ENCODE measurements at places on chromosomes 16 and 17.
A peak's percentile ranks its signal among the peaks of the same experiment; 100 is the strongest.

GRCh38 chr17:35713069-35713728 is 18.2 kb upstream of the RASL10B start:
- DNase-seq, result no peak

- no peak for DNase-seq
Measured at GRCh38 chr16:53061256-53061655, 6.5 kb downstream of the CHD9 start.

DNA sequence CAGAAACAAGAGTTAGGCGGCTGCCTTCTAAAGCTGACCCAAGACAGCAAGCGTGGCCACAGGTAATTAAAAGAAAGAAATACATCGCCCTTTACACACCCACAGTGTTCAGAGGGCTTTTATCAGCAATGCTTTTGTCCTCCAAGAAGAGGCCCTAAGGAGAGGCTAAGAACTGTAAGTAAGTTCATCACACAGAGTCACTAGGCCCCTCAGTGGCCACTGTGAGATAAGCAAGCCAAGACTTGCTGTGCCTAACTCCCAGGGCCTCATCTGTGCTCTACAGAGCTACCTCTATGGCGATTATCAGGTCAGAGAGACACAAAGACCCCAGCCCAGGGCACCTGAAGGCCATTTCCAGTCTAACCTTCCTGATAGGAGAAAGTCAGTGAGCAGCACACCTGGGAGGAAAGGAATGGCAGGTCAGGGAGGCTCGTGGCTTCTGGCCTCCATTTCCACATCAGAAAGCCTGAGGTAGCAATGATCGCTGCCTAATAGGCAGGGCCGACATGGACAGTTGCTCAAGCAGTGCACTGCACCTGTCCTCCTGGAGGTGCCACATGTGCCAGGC is 545.2 kb upstream of the CDH11 start:
- no peak for DNase-seq

GRCh38 chr16:12573300-12573699 is 230.4 kb downstream of the CPPED1 start:
- DNase-seq, result no peak

- DNase-seq, result no peak
Measured at GRCh38 chr17:81722184-81723120, 10.4 kb downstream of the SLC25A10 start.

DNA sequence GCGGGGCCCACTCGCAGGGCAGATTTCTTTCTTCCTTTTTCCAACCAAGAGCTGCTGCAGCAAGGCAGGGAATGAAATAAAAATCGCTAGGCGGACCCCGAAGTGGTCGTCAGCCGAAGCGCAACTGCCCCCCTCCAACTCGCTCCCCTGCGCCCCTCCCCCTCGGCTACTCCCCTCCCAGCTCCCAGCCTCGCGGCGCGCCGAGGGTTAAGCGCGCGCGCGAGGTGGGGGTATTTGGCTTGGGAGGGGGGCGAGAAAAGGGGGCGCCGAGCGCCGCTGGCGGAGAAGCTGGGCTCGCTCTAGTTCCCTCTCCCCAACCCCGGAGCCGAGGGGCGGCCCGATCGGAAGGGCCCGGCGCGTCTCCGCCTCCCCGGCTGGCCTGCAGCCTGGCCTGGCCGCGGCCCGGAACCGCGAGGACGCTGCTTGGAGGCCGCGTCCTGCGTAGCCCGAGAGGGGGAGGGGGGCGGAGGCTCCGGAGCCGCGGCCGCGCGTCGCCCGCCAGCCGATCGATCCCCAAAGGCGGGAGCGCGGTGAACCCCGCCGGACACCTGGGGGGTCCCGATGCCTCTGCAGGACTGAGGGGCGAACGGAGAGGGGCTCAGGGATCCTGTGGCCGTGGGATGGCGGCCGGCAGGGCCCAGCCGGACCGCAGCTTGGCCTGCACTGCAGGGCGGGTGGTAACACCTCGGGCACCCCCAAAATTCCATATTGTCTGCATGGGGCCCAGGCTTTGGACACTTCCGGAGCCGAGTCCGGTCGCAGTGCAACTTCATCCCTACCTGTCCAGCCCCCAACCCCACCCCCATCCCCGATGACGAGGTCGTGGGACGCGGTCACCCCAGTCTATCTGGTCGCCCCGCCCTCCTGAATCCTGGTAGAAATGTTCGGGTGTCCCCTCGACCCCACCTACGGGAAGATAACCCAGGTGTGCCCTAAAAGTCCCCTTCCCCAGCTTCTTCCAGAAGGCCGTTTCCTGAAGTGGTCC is 4.9 kb upstream of the CBX4 start:
- no peak for DNase-seq

GRCh38 chr17:46144246-46144645 is 49.0 kb downstream of the KANSL1 start:
- no peak for DNase-seq

DNA sequence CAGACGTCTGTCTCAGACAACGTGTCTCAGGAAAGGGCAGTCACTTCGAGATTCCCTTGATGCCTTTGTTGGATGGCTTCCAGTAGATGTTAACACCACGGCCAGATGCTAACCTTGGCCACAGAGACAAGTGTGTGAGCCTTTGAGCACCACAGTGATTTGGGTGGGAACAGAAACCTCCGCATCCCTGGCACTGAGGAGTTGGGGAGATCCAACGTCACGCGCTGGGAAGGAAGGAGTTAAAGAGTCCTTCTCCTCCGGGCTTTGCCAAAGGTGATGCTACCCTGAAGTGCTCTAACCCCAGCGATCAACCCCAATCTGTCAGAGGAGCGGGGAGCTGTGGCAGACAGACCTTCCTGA is 3.0 kb upstream of the ABR start:
- DNase-seq, result no peak

GRCh38 chr17:31908386-31908785 is 6.9 kb upstream of the UTP6 start:
- no peak for DNase-seq

DNA sequence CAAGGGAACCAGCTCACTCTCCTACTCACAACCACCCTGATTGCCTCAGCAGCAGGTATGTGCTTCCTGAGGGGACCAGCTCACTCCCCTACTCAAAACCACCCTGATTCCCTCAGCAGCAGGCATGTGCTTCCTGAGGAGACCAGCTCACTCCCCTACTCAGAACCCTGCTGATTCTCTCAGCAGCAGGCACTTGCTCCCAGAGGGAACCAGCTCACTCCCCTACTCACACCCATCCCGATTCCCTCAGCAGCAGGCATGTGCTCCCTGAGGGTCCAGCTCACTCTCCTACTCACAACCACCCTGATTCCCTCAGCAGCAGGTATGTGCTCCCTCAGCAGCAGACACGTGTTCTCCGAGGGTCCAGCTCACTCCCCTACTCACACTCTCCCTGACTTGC is 26.1 kb upstream of the COG7 start:
- DNase-seq, result no peak

DNA sequence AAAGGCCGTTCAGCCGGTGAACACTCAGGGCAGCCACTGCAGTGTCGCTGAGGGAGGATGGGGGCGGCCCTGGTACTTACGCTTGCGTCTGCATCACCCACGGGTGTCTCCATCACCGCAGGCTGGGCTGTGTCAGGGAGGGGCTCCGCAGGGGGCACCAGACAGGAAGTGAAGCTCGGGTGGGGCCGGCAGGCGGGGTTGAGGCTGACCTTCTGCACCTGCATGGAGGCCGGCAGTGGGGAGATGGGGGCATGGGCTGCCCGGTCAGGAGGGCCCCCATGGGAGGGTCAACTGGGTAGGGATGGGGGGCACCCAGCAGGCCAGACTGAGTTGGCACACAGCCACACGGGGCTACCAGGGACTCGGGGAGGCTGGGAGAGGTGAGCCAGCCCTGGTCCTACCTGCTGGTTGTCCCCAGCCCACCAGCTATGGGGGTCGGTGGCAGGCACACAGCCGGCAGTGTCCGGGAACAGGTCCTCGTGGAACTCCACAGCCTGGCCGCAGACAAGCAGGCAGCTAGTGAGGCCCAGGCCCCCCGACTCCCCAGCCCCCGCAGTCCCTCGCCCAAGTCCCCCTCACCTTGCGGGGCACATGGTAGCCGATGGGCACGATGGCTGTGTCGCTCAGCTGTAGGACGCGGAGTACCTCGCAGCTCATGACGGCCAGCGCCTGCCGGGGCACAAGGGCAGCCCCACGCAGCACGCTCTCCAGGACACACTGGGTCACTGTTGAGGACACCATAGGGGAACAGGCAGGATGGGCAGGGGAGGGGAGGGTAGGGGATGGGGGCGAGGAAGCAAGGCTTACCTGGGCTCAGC is 7.2 kb upstream of the VASN start:
- no peak for DNase-seq

- DNase-seq, result no peak
Measured at GRCh38 chr17:38879878-38880665, 10.2 kb downstream of the LASP1 start.

DNA sequence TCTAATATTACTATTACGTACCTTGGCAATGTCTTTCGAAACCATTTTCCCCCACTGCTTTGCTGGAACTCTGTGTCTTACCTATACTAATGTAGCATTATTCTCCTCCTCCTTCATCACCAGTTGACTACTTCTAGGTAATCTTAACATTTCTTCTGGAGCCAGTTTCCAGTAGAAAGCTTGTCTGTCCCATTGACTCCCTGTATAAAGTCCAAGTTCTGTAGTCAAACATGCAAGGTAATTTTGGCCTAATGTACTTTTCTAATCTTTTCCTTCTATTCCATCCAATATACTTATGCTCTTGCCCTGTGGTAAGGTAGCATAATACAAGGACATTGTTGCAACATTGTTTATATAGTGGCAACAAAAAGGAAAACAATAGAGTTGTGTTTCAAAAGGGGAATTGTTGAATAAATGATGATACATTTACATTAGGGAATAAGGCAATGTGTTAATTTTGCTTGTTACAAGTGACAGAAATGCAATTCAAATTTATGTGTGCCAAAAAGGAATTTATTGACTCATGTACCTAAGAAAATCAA is 27.9 kb downstream of the OMG start:
- DNase-seq, result no peak

DNA sequence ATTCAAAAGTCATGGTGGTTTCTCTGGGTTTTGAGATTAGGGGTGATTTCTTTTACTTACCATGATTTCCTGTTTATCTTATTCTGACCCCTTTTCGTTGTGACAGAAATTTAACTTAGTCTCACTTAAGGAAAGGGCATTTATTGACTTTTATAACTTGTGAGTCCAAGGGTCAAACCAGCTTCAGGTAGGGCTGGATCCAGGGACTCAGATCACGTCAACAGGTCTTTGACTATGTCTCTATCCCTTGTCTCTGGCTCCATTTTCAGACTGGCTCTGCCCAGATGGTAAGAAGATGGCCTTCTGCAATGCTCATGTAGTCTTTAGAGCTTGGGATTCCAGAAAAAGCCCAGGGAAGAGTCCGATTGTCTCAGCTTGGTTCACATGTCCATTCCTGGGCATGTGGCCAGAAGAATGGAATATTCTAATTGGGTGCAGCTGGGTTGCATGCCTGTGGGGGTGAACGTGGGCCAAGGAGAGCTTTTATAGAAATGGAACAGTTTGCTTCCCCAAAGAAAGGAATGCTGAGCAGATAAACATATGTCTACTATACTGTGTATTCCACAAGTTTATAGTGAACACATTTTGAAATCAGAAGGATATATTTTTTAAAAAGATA is 13.4 kb downstream of the USP43 start:
- DNase-seq, result no peak

- DNase-seq, result no peak
Measured at GRCh38 chr17:31481783-31482081, 90.3 kb downstream of the RAB11FIP4 start.

DNA sequence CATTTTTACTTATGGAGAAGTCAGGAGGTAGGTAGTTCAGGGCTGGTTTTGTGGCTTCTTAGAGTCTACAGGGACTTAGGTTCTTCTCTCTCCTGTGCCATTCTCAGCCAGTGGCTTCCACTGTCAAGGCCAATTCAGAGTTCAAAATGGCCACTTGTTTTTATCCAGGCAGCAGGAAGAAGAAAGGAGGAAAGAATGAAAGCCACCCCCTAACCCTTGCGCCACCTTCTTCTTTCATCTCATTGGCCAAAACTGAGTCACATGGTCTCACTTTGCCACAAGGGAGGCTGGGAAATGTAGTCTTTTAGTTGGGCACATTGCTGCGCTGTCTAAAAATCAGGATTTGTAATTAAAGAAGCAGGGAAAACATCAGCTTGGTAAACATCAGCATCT is 60.8 kb upstream of the MED9 start:
- DNase-seq, result no peak

DNA sequence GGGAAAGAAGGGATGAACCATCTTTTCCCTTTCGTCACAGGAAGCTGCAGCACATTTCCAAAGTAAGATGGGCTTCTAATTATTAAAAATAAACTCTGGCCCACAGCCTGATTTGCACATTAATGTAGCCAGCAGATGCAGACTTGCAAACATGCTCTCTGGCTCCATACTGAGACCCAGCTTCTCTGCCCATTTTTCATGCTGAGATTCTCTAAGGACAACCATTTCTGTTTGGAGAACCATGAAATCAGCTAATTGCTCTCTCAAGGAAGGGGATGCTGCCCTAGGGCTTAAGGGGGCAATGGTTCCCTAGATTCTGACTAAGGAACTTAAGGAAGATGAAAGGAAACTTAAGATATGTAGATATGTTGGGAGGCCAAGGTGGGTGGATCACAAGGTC is 63.0 kb upstream of the CES5A start:
- DNase-seq, result no peak

- no peak for DNase-seq
Measured at GRCh38 chr17:13378361-13378760, 223.4 kb downstream of the HS3ST3A1 start.

DNA sequence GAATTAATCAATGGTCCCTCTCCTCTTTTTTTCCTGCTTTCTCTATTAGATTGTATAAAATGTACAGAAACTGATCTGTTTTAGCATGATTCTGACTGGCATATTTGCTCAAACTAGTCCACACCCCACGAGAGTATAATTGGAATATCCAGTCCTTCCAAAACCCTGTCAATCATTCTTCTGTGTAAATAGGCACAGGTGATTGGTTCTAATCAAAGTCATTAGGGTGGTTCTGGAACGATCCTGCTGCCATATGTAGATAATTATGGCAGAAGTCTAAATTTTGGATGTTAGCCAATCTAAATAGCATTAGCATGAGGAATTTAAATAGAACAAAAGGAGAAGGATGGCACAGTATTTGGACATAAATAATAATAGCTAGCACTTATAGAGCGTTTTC is 165.7 kb downstream of the SHISA6 start:
- DNase-seq, result no peak

- DNase-seq, result peak; percentile 34
Measured at GRCh38 chr17:42287305-42287976, 857 bp upstream of the STAT5A start.

DNA sequence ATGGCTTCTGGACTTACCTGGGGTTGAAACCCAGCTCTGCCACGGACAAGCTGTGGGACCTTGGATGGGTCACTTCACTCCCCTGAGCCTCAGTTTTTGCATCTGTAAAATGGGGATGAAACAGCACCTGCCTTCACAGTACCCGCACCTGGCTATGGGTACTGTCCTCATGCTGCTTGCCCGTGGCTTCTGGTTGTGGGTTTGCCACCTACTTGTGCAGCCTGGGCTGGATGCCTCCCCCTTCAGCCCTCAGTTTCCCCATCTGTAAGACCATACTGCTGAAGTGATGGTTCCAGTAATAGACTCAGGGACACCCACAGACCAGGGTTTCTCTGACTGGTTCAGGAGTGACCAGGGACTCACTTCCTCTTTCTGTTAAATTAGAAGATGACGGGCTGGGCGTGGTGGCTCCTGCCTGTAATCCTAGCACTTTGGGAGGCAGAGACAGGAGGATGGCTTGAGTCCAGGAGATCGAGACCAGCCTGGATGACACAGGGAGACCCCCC is 9.4 kb downstream of the GLIS2 start:
- DNase-seq, result no peak

- no peak for DNase-seq
Measured at GRCh38 chr17:47197821-47198220, 8.7 kb upstream of the CDC27 start.

GRCh38 chr16:50644729-50645128 is 36.4 kb downstream of the SNX20 start:
- DNase-seq, result no peak
